NCI-H187 (cell line): ENCODE measurements at places on chromosomes 11 and 22.

DNA sequence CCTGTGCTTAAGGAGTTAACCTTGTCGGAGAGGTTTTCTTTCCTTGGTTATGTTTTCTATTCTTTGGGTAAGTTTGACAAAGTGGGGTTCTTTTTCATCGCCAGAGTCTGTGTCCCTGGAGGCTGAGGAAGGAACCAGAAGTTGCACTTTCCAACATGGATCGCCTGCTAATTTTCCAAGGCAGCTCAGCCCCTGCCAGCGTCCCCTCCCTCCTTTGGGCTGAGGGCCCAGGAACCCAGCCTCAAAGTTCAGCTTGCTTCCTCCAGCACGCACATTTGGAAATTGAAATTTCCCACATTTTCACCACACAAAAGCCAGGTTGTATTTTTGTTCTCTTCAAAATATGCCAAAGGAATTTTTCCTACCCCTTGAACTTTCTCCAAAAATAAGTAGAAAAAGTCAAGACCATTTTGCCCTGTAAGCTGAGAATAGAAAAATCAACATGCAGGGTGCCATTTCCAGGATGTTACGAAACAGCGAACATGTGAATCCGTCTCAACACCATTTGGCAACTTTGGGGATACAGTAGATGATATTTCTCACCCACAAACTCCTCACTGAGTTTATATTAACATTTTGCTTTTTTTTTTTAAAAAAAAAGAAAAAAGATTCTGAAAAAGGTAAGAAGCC lies 343.5 kb downstream of the TENM4 start:
- no peak for DNase-seq

- no peak for DNase-seq
Measured at GRCh38 chr11:59283311-59283710, 70.6 kb upstream of the MPEG1 start.

- no peak for DNase-seq
Measured at GRCh38 chr11:68976095-68976494, 4.7 kb downstream of the MRGPRD start.

GRCh38 chr22:37177221-37177620 lies 10.8 kb downstream of the C1QTNF6 start:
- no peak for DNase-seq

GRCh38 chr11:15830741-15831428 lies 525.5 kb downstream of the SOX6 start:
- no peak for DNase-seq

DNA sequence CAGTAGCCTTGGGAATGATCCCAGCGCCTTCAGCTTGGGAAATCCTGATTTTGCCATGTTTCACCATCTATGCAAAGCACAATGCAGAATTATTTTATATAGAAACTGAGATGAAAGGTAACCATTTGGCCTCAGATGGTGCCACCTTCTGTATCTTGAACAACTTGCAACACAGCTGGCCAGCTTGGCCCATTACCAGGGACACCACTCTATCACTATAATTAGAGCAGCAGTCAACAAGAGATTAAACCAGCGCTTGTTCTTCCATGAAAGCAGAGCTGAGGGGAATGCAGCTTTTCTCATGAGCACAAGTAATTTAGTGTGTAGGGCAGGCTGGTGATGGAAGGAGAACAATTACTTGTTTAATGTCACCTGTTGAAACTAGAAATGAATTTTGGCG lies 6.7 kb upstream of the ZDHHC13 start:
- no peak for DNase-seq

DNA sequence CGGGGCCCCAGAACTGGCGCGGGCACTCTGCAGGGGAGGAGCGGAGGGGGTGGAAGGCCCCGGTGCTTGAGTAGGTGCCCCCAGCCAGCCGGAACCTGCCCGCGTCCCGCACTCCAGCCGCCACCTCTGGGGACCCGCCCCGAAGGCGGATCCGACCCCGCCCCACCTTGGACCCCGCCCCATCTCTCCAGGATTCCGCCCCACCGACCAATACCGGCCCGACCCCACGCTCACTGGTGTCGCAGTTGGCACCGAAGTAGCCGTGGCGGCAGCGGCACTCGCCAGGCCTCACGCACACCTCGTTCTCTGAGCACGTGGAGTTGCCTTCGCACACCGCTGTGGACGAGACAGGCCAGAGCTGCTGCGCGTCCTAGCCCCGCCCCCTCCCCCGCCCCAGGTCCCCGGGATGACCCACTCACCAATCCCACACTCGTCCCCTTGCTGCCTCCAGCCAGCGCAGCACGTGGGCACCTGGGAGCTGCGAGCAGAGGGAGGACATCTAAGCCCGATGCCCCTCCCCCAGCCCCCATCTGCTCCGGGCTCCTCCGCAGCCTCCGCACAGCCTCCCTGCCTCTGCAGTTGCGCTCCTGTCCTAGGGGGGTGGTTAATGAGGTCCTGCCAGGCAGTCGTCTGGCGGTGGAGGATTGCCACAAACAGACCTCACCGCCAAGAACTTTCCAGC lies 6.0 kb downstream of the SCARF2 start:
- no peak for DNase-seq

GRCh38 chr11:43549624-43550023 lies 130.9 kb upstream of the HSD17B12 start:
- DNase-seq: no peak

GRCh38 chr11:14065141-14065540 lies 102.6 kb downstream of the SPON1 start:
- no peak for DNase-seq

GRCh38 chr11:121406291-121406690 lies 45.8 kb upstream of the SORL1 start:
- no peak for DNase-seq

DNA sequence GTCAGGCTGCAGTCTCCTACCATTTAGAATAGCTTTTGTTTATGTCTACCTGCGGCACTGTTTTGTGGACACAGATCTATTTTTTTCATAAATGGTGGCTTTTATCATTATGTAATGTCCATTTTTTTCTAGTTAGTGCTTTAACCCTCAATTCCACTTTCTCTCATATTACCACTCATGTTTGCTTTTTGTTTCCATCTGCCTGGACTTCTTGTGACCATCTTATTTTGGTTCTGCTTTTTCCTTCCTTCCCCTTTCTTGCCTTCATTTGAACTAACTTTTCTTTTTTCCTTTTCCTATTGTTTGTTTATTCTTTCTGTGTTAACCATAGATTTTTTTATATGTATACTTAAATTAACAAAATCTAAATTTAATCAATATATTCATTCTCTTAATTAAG lies 98.5 kb upstream of the SLC22A12 start:
- no peak for DNase-seq

DNA sequence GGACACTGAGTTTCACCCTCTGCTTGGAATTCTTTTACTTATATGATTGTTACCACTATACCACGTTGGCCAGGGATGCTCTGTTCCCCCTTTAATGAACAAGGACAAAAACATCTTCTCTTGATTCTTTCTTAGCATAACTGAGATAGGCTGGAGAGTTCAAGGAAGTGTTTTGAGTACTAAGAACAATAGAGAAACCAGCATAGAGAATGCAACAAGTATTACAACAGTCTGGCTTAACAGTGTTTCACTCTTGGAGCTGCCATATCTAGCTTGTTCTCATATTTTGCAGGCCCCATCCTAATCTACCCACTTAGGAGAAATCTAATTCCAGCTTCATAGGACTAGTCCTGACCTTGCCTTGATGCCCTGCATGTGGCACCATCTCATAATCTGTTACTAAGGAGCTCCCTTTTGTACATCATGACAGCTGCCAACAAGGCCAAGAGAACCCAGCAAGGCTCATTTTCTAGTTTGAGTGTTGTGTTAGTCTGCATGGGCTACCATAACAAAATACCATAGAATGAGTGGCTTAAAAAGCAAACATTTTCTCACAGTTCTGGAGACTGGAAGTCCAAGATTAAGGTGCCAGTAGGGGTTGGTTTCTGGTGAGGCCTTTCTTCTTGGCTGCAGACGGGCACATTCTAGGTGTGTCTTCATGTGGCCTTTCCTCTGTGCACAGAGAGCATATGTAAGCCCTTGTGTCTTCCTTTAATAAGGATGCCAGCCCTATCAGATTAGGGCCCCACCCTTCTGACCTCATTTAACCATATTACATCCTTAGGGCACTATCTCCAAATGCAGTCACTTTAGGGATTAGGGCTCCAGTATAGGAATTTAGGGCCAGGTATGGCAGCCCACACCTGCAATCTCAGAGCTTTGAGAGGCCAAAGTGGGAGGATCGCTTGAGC lies 37.8 kb downstream of the PACS1 start:
- no peak for DNase-seq

GRCh38 chr11:112453601-112454577 lies 193.2 kb upstream of the PLET1 start:
- DNase-seq: no peak
